AG20443 (cell line): ENCODE measurements at places on chromosomes 7 and 10.
A peak's percentile ranks its signal among the peaks of the same experiment; 100 is the strongest.

GRCh38 chr7:57416601-57417358, 33.2 kb upstream of the ZNF716 start:
- no peak for DNase-seq

DNA sequence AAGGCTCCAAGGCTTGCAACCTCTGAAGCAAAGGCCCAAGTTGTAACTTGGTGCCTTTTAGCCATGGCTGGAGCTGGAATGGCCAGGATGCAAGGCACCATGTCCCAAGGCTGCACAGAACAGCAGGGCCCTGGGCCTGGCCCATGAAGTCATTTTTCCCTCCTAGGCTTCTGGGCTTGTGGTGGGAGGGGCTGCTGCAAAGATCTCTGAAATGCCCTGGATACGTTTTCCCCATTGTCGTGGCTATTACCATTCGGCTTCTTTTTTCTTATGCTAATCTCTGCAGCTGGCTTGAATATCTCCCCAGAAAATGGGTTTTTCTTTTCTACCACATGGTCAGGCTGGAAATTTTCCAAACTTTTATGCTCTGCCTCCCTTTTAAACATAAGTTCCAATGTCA, 234.2 kb downstream of the CDK14 start:
- no peak for DNase-seq

DNA sequence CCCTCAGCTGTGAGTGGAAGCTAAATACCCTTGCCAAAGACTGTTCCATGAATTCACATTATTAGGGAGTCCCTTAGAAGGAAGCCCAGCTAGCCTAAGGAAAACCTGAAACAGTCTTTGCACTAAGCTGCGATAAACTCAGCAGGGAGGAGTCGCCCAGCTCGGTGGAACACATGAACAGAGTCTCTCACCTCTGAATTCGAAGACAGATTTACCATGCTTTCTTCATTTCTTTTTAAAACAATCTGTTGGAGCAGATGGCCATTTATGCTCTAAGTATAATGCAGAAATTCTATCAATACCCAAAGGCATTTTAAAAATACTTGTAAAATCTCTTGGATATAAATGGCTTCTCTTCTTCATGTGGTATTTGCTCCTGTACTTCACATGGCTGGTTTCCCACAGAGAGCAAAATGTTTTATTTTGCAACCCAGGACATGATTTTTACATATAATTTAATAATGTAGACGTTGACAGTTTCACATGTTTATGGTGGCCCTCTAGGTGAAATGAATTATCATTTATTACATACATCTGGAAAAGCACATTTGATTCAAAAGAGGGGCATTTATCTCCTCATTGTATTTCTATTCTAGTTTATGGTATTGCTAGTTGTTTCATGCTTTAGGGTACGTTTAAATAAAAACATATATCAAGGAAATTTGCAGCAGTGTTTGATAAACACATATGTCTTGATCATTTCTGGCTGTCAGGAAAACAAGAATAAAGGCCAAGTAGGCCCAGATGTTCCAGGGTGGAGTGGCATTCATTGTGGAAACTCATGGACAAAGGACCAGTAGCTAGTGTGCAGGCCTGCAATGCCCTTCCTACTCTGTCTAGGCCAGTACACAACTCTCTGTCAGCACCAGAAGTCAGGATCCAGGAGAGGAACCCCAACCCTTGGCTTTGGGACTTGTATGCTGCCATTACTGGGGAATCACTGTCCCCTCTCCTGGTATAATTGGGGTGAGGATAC, 52.2 kb downstream of the LRGUK start:
- no peak for DNase-seq

DNA sequence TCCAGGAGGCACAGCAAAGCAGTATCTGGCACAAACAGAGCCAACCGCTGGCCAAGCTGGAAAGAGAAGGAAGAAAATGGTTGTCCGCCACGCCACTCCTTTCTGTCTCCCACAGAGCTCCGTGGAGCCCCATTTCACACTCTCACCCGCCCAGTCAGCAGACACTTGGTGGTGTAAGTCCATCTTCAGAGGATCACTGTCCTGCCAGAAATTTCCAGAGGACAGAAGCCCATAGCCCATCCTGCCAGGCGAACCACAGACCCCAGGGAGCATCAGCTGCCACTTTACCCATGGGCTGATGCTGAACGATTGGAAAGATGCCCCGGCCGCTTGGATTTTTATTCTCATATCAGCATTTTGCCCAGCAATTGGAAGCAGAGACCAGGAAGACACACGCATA, 144.7 kb upstream of the LYZL2 start:
- no peak for DNase-seq

GRCh38 chr10:50393784-50394467, 142.6 kb upstream of the ASAH2 start:
- DNase-seq, result no peak

DNA sequence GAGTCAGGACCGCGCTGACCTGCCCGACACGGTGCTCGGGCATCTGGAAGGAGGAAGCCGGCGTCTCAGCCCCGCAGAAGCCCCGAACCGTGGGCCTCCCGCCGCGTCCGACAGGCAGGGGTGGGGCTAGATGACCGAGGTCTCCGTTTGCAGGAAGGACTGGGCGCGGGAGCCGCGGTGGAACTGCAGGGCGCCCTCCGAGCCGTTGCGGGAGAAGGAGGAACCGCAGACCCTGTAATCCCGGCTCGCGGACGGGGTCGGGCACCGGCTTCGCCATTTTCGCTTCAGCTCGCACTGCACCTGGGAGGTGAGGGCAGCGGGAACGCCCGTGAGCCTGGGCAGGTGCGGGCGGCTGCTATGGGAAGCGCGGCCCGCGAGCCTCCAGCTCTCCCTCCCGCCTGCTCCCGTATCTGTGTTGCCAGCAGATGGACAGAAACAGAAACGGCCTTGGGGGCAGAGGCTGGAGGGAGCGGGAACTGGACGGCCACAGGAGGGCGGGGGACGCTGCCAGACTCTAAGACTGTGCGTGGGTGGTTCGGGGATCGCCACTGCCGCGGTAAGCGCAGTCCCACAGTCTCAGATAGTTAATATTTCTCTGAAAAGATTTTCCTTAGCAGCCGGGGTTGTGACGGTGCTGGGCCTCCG, 114.1 kb downstream of the VIPR2 start:
- no peak for DNase-seq

GRCh38 chr7:151185762-151186639, 1.0 kb downstream of the ASB10 start:
- no peak for DNase-seq

DNA sequence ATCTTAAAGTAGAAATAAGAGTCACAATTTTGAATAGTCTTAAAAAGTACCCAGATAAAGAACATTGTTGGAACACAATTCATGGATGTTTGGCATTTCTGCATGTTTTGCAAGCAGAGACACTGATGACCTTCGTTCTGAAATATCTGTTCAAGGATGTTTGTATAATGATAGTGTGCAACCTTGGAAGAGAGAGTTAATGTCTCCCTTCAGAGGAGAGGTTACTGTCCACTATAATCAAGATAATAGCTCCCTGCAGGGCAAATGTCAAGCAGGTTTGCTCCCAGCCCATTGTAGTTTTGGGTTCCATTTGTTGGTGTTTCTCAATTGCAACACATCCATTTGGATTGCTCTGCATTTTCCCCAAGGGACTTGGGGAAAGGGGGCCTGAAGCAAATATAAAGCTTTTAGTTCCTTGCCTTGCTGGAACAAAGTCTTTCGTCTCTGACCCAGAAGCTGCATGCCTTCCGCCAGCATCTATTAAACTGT, 45.2 kb downstream of the COL1A2 start:
- DNase-seq, result no peak

GRCh38 chr10:20157314-20157713, 341.1 kb downstream of the PLXDC2 start:
- DNase-seq, result no peak

DNA sequence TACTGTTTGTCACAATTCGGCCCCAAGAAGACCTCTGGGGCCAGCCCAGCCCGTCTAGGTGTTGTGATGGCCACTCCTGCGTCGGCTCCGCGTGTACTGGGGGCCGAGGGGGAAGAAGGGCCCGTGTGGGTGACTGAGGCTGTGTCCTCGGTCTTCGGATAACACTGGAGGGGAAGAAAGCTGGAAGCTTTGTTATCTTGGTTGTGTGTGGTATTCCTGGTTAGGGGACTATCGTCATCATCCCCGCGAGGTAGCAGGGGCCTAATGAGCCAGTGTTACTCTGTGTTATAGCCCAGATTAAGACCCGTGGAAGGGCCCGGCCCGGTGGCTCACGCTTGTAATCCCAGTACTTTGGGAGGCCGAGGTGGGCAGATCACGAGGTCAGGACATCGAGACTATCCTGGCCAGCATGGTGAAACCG, 854 bp downstream of the MTG1 start:
- DNase-seq, result no peak

GRCh38 chr10:61733358-61733940, 70.7 kb downstream of the CABCOCO1 start:
- peak; percentile 51 for DNase-seq

GRCh38 chr7:70487886-70488285, 644.1 kb upstream of the GALNT17 start:
- no peak for DNase-seq

DNA sequence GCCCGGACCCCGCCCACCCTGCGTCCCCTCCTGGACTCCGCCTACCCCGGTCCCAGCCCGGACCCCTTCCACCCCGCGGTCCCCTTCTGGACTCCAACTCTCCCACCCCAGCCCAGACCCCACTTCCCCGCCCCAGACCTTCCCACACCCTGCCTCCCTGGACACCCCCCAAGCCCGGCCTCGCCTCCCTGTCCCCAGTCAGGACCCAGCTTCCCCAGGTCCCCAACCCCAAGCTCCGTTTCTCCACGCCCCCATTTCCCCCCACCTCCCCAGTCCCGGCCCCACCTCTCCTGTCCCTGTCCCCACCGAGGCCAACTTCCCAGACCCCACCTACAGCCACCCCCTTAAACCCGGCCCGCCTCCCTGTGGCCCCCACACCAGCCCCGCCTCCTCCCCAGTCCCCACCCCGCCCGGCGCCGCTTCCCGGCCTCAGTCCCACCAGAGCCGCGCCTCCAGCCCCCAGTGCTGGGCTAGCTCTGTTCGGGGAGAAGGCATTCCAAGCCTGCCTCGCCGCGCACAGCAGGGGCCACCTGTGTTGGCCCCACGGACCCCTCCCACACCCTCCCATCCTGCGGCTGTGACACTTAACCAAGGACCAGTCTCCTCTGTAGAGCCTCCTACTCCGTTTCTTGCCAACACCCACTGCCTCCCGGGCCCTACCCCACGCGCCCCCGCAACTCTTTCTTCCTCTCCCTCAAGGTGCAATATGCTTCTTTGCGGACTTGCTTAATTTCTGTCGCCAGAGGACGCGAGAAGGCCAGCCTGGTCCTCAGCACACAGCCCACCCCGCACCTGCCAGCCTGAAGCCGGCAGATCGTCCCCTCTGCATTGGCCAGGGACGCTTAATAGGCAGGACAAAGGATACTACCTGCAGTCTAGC, 736 bp upstream of the ITIH5 start:
- DNase-seq, result no peak

DNA sequence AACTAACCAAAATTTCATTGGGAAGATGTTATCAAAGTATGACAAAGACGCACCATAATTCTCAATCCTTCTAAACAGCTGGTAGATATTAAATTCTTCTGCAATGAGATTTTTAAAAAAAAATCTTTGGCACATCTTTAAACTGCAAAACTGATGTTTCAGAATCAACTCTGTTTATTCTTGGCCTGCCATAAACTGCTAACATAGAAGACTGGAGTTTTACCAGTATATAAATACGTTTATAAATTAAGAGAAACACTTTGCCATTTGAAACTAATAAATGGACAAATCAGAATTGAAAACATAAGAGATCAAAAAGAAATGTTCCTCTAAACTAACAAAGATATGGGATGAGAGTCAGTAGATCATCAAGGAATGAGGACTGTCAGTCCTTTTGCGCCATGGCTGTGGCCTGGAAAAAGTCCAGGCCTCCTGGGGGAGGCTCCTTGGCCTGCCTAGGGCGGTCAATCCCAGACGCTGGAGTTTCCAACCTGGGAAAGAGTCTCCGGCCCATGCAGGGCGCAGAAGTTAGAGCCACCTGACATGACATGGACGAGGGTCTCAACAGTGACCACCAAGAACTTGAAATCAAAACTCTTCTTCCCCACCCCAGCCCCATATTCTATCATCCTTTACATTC, 34.2 kb upstream of the NEBL start:
- no peak for DNase-seq

DNA sequence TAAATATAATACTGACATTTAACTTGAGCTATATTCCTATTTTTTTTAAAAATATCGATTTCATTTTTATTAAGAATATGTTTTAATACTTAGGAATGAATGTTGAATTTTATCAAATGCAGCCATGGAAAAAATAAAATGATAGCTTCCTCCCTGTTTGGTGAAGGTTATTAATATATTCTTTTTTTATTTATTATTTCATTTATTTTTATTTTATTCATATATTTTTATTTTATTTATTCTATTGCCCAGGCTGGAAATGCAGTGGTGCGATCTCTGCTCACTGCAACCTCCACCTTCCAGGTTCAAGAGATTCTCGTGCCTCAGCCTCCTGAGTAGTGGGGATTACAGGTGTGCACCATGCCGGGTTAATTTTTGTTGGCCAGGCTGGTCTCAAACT, 160.2 kb downstream of the PKD1L1 start:
- no peak for DNase-seq

DNA sequence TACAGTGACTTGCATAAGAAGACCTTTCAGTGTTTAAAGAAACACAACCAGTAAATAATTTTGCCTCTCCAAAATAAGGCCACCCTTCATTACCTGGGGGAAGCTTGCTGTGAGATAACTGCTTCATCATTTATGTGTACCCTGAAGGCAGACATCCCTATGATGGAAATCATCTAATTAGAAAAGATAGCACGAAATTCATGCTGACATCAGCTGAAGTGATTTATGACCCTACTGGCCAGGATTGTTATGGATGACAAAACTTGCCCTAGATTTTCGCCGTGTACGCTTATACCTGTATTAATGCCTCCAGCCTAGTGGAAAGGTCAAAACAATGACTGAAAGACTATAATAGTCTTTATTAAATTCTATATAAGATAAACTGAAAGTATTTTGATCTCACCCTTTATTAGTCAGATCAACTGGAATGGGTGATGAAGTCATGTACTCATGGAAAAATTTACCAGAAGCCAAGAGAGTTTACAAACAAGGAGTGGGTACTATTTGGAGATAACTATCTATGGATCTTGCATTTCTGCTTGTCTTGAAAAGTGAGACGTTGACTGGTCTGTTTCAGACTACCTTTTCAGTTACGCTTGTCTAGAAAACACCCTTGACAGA, 114.2 kb downstream of the PPP1R3A start:
- DNase-seq, result no peak

GRCh38 chr10:35517431-35518181, 87.5 kb upstream of the GJD4 start:
- DNase-seq, result peak; percentile 59

DNA sequence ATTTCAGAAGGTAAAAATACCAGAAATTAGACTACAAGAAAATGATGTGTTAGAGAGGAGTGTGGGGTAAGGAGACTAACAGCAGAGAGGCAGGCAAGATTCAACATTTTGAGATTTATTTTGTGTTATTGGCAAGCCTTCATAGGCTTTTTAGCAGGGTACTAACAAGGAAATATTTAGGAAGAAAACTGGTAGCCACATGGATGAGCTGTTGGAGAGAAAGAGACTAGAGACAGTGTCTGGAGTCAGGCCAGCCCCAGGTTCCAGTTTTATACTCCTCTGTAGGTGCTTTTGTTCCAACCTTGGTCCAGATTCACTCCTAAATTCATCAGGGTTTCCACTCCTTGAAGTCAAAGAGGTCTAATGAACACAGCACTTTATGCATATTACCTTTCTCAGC, 41.1 kb downstream of the GPRIN2 start:
- no peak for DNase-seq
